EH (cell line): ENCODE measurements at places on chromosomes 2 and 18.

DNA sequence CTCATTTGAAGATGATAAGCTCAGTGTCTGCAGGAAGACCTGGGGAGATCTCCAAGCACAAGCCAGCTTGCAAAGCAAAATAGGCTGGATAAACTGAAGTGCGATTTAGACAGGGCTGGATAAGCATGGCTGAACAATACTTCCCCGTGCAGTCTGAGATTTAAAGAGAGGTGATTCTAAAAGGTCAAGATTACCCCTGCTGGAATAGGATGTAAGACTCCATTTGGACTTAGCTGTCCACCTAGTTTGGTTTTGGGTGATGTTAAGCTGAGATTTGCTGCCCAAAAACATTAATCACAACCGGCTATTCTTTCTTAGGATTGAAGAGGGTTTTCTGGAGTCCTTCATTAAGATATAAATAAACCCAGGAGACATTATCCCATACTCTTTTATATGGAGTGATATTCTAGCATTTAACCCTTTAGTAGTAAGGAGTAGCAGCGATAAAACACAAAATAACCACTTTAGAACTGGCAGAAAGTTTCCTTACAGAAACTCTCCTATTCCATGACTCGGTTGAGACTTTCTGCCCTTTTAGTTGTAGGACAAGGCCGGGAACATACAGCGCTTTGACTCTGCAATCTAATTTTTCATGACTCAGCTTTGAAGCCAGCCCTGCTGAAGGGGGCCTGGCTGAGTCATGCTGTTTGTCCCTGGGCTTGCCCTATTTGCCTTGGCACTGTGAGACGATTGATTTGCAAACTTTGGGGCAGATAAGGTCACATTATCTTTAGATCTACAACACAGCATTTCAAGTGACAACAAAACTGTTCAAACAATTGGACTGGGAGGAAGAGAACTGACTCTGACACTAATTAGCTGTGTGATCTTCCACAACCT is 238.2 kb downstream of the GCA start:
- no peak for DNase-seq

DNA sequence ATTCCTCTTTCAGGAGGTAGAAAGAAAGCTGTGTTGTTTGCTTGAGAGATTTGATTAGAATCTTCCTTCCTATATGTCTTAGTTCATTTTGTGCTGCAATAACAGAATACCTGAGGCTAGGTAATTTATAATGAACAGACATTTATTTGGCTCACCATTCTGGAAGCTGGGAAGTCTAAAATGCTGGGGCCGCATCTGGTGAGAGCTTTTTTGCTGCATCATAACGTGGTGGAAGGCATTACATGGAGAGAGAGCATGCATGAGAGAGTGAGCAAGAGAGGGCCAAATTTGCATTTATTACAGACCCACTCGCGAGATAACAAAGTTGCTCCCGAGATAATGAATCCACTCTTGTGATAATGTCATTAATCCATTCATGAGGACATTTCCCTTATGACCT is 34.4 kb downstream of the APLF start:
- DNase-seq, result no peak

GRCh38 chr2:29606104-29607037 is 315.0 kb downstream of the ALK start:
- peak; percentile 94 for DNase-seq

DNA sequence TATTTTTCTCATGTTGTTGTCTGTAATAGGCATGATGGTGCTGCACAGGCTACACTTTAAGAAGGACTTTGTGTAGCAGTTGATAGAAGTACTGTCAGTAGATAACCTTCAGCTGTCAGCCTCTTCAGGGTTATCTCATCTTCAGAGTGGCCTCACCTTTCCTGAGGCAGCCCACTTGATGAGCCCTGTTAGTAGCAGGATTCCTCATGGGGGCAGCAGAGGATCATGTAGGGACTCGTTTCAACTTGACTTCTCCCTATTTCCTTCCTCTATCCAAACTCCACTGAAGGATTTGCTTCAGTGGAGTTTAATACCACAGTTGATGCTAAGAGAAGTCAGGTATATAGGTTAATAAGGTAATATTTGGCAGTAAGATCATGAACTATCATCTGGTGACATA is 530.3 kb upstream of the FSIP2 start:
- DNase-seq, result no peak

DNA sequence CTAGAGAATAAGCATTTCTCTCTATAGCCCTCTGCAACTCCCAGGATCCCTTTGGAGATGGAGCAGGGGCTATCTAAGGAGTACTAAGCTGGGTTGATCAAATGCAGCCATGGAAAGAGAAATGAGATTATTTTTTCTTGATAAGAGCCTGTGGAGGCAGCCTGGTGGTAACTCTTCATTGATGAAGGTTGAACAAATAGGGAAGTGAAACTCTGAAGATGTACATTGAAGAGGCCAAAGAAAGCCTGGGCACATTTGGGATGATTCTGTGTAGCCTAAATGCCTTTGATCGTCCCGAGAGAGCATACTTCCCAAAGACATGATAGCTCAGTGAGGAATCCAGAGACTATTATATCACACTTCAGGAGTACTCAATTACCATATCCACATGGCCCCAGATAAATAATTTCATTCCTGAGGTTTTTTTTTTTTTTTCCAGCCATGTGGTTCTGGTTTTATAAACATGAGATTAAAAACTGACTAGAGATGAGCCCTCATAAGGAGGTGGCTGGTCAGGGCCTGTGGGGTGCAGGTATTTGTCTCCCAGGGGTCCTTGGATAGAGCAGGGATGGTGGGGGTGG is 192.5 kb downstream of the TPGS2 start:
- peak; percentile 63 for DNase-seq

GRCh38 chr2:206859330-206859739 is 80.0 kb upstream of the CPO start:
- DNase-seq, result peak; percentile 6

GRCh38 chr2:101272045-101272784 is 19.5 kb downstream of the CNOT11 start:
- no peak for DNase-seq

DNA sequence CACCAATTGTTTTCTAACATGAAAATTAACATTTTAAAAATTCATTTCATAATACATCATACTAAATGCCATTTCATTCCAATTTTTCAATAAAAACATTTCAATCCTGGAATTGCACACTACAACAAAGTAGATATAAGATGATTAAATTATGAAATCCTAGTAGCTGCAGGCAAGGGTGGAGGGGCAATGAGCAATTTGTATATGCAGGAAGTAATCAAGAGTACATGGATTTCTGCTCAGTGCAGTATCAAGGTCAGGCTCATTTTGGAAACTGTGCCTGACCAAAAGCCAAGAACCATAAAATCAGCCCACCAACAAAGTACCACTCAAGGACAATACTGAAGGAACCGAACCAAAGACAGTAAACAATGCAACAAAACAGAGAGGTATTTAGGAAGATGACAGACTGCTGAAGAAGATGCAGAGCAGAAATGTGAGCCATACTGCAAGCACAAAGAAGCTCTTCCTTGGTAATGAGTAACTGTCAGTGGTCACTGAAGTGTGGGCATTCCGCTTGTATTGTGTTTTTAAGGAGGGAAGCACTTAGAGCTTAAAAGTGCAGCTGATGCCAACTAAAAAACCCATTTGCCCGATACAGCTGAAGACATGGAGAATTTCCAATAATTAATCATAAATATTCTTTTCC is 34.5 kb upstream of the DSEL start:
- DNase-seq, result no peak

- DNase-seq, result peak; percentile 92
These were observed 7.0 kb downstream of the CTIF start for GRCh38 chr18:48545757-48546321.

DNA sequence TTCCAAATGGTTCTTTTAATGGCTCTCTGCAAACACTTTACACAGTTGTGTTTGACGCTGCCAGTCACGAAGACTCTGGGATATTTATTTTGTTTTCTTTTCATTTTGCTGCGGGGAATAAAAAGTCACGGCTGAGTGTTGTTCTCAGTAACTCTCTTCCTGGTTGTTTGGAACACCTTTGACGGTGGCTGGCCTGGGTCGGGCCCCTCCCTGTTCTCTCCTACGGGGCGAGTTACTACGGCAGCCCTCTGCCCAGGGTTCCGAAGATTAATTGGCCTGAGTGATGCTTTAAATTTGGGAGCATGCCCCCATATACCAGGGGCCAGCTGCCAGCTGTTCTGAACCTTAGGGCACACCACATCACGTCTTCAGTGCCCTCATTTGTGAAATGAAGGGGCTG is 84.7 kb downstream of the GATA6 start:
- DNase-seq, result no peak

- no peak for DNase-seq
These were observed 36.7 kb upstream of the AGPS start for GRCh38 chr2:177355874-177356273.

- no peak for DNase-seq
These were observed 26.6 kb downstream of the ONECUT2 start for GRCh38 chr18:57461652-57462269.

GRCh38 chr2:28481905-28482304 is 14.0 kb upstream of the PLB1 start:
- DNase-seq, result no peak

GRCh38 chr18:36066686-36067054 is 689 bp downstream of the RPRD1A start:
- DNase-seq, result no peak

- DNase-seq, result no peak
These were observed 49.3 kb downstream of the CD226 start for GRCh38 chr18:69898241-69898861.

GRCh38 chr18:75222407-75222806 is 11.8 kb downstream of the TSHZ1 start:
- DNase-seq, result no peak

DNA sequence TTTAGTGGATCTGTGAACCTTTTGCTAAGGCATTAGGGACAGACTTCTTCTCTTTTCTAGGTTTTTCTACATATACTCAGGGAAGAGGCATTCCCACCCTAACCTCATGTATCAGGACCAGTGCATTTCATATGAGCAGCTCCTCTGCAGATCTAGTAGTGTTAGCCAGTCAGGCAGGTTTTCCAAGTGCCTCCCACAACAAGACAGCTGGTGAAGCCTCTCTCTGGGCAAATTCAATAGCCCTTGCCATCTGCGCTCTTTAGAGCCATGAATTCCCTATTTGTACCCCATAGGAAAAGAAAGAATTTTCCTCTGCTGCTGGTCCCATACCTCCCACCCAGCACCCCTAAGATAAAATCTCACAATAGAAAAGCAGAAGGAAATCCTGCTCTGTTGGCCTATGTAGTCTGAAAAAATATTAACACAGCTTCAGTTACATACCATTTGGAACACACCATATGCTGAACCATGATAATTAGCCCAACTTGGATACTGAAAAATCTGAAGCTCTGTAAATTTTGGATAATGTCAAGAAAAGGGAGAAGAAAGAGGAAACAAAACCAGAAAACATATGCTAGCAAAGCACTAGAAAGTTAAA is 1354.6 kb upstream of the NRXN1 start:
- DNase-seq, result no peak

GRCh38 chr2:40049781-40050180 is 270.7 kb upstream of the THUMPD2 start:
- peak; percentile 52 for DNase-seq

GRCh38 chr18:69935319-69936190 is 12.1 kb downstream of the CD226 start:
- DNase-seq, result no peak

- DNase-seq, result no peak
These were observed 389.6 kb downstream of the ADCYAP1 start for GRCh38 chr18:1294229-1294628.

DNA sequence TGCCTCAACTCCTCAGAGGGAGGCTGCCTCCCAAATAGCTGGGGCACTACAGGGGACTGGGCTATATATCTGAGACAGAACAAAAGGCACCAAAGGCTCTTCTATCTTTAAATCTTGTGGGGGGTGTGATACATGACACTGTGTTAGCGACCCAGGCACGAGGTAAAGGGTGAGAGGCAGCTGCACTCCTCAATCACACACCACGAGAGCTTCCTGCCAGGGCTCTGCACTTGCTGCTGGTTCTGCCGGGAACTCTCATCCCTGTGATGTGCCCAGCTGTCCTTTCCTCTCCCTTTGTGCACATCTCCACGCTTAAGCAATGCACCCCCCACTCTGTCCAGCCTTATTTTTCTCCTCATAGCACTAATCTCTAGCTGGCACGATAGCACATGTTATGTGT is 32.4 kb downstream of the NPC1 start:
- DNase-seq, result no peak

- no peak for DNase-seq
These were observed 89.0 kb downstream of the MARCHF4 start for GRCh38 chr2:216283038-216283900.

- no peak for DNase-seq
These were observed 46.4 kb upstream of the SPTBN1 start for GRCh38 chr2:54409752-54410151.

GRCh38 chr2:98607741-98608115 is 584 bp downstream of the COA5 start:
- no peak for DNase-seq

- DNase-seq, result no peak
These were observed 177.0 kb downstream of the CTIF start for GRCh38 chr18:48715711-48716361.

- peak; percentile 66 for DNase-seq
These were observed 45.2 kb upstream of the B3GNT2 start for GRCh38 chr2:62150597-62151305.

- no peak for DNase-seq
These were observed 97.8 kb downstream of the ADD2 start for GRCh38 chr2:70670202-70670601.

DNA sequence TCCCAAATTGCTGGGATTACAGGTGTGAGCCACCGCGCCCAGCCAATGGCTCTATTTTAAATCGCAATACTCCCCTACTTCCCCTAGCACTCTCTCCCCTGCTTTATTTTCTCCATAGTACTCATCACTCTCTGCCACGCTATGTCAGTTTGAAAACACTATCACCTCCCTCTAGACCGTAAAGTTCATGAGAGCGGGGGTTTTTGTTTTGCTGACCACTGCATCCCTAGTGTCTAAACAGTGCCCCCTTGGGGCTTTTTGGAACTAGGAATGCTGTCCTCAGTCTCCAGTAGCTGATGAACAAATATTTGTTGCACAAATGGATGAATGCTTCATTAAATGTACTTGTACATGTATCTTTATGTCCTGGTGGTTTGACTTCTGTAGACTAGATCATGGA is 44.1 kb downstream of the ATOH8 start:
- DNase-seq, result peak; percentile 62

DNA sequence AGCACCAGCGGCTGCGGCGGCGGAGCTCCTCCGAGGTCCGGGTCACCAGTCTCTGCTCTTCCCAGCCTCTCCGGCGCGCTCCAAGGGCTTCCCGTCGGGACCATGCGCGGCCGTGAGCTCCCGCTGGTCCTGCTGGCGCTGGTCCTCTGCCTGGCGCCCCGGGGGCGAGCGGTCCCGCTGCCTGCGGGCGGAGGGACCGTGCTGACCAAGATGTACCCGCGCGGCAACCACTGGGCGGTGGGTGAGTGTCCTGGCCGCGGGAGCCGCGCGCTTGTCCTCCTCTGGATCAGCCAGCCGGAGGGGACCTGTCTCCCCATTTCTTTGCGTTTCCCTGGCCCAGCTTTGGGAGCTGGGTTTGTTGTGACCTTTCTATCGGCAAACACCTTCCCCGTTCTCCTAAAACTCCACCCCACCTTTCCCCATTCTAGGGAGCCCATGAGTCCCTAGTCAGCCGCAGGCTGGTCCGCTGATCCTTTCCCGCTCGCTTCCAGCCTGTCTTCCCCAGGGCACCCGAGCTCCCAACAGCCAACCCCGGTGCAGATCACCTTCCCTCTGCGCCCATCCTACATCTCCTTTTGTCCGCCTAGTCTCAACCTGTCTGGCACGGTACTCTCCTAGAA is 316 bp downstream of the GRP start:
- DNase-seq, result no peak
